Activated CD4-positive, alpha-beta T cell treated with anti-CD3 and anti-CD28 coated beads, Interleukin-10, Interleukin-2, amounts not matched to agents 100 ng/mL and 50 ng/mL, durations not matched to agents 16 hours and 8 hours (primary cell): ENCODE measurements at places on chromosomes 3 and 15.

GRCh38 chr3:159733194-159733860 is 255.3 kb upstream of the IL12A start:
- DNase-seq = no peak

- no peak for DNase-seq
These were observed 35.6 kb upstream of the CD96 start for GRCh38 chr3:111506435-111506834.

DNA sequence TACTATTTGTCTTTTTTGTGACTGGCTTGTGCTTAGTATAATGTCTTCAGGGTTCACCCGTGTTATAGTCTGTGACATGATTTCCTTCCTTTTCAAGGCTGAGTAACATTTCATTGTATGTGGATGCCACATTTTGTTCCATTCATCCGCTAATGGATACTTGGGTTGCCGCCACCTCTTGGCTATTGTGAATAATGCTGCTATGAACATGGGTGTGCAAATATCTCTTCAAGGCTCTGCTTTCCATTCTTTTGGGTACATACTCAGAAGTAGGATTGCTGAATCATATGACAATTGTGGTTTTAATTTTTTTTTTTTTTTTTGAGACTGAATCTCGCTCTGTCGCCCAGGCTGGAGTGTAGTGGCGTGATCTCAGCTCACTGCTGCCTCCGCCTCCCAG is 15.4 kb downstream of the CRTC3 start:
- peak; percentile 13 for DNase-seq

DNA sequence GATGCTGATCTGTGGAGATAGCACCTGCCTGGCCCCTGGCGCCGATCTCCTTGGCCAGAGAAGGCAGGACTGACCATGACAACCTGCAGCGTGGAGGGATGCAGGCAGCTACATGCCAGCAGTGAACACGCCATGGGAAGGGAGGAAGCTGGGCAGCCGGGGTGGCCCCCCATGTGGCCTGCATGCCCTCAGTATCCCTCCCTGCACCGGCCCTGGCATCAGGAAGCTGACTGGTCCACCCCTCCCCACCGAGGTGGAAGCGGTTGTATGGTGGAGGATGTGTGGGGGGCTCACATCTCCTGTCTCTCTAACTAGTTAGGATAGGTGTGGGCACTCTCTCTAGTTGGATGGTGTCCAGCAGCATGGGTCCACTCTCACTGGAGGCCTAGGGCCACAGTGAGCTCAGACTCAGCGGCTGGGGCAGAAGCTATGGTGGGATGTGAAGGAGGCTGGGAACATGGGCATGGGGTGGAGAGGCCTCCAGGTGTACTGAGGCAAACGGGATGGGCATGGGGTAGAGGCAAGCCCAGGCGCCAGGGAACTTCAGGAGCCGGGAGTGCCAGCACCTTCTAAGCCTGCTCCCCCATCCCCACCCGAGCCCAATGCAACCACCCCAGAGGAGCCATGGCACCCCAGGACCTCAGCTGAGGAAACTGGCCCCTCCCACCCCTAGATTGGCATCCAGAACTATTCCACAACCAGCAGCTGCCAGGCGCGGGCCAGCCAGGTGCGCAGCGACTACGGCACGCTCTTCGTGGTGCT is 1.8 kb upstream of the ABTB1 start:
- DNase-seq = no peak

- DNase-seq = no peak
These were observed 262.6 kb downstream of the ABHD5 start for GRCh38 chr3:43953380-43953779.

- DNase-seq = no peak
These were observed 38.4 kb downstream of the NEDD4 start for GRCh38 chr15:55954862-55955605.

DNA sequence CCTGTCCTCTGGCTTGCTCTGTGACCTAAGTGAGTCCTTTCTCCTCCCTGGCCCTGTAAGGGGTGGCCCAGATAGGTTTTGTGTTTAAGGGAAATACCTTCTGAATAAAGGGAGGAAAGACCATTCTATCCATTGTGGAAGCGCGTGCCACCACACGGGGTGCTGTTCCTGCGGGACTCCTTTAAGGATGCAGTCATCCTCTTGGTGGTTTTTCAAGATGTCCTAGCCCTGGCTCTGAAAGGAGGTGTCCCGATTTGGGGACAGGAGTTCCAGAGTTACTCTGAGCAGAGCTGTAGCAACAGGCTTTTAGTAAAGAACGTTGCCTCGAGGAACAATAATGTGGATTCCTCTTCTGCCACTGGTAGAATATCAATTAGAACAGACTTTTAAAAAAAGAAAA is 9.6 kb downstream of the SLC6A6 start:
- no peak for DNase-seq

GRCh38 chr3:102668247-102668646 is 233.4 kb downstream of the ZPLD1 start:
- DNase-seq = no peak

DNA sequence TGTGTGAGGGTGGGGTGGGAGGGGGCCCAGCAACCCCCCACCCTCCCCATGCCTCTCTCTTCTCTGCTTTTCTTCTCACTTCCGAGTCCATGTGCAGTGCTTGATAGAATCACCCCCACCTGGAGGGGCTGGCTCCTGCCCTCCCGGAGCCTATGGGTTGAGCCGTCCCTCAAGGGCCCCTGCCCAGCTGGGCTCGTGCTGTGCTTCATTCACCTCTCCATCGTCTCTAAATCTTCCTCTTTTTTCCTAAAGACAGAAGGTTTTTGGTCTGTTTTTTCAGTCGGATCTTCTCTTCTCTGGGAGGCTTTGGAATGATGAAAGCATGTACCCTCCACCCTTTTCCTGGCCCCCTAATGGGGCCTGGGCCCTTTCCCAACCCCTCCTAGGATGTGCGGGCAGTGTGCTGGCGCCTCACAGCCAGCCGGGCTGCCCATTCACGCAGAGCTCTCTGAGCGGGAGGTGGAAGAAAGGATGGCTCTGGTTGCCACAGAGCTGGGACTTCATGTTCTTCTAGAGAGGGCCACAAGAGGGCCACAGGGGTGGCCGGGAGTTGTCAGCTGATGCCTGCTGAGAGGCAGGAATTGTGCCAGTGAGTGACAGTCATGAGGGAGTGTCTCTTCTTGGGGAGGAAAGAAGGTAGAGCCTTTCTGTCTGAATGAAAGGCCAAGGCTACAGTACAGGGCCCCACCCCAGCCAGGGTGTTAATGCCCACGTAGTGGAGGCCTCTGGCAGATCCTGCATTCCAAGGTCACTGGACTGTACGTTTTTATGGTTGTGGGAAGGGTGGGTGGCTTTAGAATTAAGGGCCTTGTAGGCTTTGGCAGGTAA is 8.1 kb downstream of the FAM131A start:
- peak; percentile 22 for DNase-seq

GRCh38 chr3:156674911-156675829 is 780 bp downstream of the TIPARP start:
- peak; percentile 55 for DNase-seq
